ENCODE measurements at places on chromosomes 3 and 15. TPM values are rescaled to one million over a fixed set of nuclear protein-coding genes. Genes with fewer than 3 reads are reported as not detected.

The PHLDB2 gene
- 22.3 TPM for total RNA-seq

The GABRB3 gene
- 2.2 TPM for total RNA-seq

The MEIS2 gene
- total RNA-seq, result 18.0 TPM

- no peak for DNase-seq
These were observed 148.5 kb upstream of the CTDSPL start for GRCh38 chr3:37712918-37713817.

DNA sequence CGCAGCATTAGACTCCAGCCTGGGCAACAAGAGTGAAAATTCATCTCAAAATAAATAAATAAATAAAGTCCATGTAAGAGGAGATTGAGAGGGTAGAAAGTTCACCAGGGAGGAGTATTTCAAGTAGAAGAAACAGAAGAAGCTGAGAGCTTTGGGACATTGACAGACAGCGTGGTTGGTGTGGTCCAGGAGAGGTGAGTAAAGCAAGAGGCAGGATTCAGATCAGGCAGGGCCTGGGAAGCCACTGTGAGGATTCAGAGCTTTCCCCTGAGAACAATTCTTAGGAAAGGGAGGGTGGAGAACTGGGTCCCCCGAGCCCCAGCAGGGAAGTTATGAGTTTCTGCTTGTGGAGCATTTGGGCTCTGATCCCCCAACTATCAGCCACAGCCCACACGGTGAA lies 54.2 kb upstream of the AMOTL2 start:
- DNase-seq, result no peak

The SYNPR gene
- total RNA-seq, result not detected

DNA sequence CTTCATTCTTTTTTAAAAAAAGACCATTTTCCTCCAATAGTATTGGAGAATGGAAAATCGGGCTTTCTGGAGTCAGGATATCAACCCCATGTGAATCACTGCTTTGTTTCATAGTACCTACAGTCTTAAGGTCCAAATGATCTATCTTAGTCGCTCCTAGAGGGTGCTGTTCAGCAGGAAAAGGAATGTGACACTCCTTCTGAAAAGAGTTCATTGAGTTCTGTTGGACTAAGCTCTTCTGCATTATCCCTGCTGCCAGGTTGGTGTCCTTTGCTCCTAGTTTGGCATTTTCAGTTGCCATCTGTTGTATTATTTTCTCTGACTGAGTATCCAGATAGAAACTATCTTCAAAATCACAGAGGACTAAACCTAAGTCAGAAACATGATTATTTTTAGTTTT lies 57.2 kb downstream of the POLQ start:
- DNase-seq, result no peak

- DNase-seq, result no peak
These were observed 11.0 kb upstream of the PIK3CB start for GRCh38 chr3:138845771-138846173.

- no peak for DNase-seq
These were observed 96.3 kb downstream of the GHSR start for GRCh38 chr3:172351895-172352466.

DNA sequence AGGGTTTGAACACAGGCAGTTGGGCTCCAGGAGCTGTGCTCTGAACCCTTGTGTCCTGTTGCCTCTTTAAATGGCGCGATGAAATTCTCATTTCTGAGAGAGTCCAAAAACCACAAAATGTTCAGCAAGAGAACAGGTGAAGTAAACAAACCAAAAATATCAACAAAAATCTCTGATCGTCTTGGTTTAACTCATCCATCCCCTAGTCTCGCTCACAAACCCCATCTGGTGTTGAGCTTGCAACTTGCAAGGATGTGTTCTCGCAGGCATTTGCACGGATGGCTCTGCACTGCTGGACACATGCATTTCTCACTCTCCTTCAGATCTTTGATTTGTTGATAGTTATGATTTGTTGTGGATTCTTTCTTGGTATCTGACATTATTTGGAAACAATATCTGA lies 31.1 kb downstream of the FAH start:
- DNase-seq, result no peak

The EPHA3 gene
- total RNA-seq, result 0.95 TPM

- no peak for DNase-seq
These were observed 153.4 kb downstream of the RORA start for GRCh38 chr15:61075741-61076140.

DNA sequence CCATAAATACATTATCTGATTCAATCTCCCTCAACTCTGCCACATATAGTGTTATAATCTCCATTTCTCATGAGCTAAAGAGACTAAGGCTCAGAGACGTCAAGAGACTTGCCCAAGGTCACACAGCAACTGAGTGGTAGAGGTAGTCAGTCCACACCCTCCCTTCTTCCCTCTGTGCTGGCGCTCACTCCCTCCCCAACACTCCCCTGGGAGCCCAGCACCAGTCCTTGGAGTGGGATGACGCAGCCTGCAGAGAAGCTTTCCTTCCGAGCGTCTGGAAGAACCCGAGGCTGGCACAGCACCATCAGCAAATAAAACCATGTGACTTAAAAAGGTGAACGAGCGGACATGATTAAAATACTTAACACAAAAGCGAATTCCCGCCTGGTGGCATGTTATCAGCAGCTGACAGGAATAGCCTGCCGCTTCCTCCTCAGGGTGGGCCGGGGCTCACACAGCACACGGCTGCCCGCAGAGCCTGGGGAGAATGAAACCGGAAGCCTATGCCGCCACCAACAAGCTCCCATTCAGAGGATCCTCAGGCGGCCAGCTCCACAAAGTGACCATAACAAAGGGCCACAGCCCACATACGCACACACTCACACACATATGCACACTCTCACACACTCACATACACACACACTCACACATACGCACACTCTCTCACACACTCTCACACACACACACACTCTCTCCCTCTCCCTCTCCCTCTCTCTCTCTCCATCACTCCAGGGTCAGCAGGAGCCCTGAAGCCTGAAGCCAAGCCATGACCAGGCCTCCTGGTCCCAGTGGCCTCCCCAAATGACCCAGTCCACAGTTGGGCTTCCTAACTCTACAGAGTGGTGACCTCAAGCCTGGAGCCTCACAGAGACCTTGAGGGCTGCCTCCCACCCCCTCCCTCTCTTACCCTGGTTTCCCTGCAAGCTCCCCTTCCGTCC lies 120.5 kb downstream of the XXYLT1 start:
- DNase-seq, result peak; percentile 73

Data from right lobe of liver (tissue), 6 donors.